ENCODE measurements at places on chromosomes 6 and 20.

GRCh38 chr20:58853976-58854637 lies 1.6 kb downstream of the GNAS start:
- no peak for DNase-seq

- no peak for DNase-seq
Measured at GRCh38 chr6:131122007-131122406, 13.3 kb upstream of the AKAP7 start.

DNA sequence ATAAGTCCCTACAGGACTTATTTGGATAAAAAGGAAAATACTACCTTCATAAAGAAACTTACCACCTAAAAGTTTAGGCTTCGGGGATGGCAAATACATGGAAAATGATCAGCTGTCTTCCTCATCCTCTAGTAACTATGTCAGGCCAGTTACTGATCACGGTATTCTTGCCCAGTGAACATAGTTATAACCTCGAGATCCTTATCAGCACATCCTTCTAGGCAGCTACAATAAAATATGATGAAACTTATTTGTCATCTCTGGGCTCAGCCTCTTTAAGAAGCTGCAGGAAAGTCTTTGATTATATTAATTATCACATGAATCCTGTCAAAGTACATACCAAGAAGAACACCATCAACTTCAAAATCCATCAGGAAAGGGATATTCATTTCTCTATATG lies 41.8 kb downstream of the SF3B5 start:
- no peak for DNase-seq

DNA sequence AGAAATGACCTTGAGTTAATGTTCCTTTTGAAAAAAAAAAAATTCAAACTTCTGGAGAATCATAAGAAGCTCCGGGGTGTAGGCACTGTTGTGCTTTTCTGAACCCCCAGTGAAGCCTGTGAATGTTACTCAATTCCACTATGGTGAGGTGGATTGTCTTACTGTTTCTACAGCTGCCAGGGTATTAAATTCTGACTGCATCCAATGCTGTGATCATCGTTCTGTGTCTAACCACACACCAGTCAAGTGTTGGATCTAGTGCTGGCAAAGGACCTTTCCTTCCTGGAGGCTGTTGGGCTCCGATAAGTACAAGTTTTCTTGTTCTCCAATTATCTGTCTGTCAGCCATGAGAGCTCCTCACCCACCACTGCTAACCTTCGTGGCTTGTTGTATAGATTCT lies 162.0 kb upstream of the EPHA7 start:
- no peak for DNase-seq
